ENCODE measurements at places on chromosomes 6 and 20.

- no peak for DNase-seq
Measured at GRCh38 chr6:139474145-139475108, 100.0 kb upstream of the CITED2 start.

DNA sequence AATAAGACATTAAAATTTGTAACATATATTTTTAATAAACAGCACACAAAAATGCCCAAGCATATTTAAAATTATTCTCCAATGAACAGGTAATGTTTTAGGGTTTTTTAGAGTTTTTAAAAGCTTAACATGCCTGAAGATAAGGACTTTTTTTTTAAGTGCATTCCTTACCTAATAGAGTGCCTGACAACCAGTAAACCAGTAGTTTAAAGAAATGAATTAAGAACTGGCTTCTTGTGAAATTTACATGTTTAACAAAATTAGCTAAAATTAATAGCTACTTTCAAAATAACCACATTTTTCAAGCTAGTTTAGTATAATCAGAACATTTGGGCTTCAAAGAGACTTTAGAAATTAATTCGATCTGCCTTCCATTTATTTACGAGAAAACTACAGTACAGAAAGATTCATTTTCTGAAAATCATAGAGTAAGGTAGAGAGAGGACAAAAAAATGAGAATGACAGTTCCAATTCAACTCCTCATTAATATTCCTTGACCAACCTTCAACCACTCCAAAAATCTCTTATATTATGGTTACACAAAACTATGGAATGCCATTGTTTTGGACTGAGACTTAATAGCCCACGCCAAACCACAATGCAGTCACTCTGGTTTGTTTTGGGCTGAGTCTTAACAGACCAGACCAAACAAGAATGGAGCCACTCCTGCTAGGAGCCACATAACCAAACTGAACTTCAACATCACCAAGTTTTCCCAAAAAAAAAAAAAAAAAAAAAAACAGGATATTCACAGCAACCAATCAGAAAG is 5.7 kb upstream of the PLN start:
- no peak for DNase-seq

DNA sequence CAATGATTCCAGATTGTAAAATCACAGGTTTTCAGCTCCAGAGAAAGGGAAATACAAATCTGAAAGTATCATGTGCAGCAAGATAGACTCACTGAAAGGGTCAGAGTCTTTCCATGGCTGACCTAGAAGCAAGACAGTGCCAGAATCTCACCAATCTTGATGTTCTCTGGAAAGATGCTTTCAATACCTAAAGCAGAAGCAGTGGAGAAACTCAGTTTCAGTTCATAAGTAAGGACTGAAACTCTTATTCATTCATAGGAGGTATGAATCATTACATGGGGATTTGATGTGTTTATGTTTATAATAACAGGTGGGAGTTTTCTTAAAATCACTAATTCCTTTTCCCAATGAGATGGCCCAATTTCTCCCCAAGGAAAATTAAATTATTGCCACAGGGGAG is 42.5 kb downstream of the SLC2A12 start:
- DNase-seq, result no peak

DNA sequence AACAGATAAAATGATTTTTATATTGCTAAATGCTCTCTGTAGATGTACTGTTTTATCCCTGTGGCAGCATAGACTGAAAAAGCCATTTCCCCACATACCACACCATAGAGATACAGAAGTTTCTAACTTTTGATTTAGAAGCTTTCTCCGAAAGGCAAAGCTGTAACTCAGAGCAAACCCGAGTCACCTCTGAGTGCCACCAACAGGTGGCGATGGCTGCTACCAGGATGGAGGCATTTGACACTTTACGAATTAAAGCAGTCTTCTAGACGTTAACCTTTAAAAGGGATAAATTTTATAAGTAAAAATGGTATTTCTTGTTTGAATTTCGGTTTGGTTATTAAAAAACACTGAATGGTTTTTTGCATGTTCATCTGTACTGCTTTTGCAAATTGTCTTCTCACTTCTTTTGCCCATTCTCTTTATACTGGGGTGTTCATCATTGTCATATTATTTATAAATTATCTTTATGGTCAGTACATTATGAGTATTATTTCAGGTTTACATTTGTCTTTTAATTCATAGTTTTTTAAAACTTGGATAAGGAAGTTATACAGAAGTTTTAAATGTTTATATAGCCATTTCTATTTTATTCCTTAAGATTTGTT is 201.0 kb upstream of the CEP162 start:
- DNase-seq, result peak; percentile 55

DNA sequence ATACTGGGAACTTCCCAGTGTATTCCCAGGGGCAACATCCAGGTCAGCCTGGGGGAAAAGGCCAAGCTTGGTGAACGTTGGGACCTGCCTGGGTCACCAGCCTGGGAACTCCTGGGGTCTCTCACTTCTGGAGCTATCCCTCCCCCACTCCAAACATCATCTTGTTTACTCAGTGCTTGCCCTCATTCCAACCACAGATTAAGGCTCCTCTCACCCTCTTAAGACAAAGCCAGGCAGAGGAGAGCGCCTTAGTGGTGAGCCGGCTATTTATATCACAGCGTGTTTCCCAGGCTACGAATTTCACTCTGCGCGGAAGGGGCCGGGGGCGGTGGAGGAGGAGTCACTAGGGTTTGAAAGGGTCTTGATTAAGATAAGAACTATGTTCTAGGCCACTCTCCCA is 12.1 kb downstream of the PRPH2 start:
- DNase-seq, result peak; percentile 16

- no peak for DNase-seq
Measured at GRCh38 chr6:56866917-56867522, 87.9 kb upstream of the BEND6 start.

DNA sequence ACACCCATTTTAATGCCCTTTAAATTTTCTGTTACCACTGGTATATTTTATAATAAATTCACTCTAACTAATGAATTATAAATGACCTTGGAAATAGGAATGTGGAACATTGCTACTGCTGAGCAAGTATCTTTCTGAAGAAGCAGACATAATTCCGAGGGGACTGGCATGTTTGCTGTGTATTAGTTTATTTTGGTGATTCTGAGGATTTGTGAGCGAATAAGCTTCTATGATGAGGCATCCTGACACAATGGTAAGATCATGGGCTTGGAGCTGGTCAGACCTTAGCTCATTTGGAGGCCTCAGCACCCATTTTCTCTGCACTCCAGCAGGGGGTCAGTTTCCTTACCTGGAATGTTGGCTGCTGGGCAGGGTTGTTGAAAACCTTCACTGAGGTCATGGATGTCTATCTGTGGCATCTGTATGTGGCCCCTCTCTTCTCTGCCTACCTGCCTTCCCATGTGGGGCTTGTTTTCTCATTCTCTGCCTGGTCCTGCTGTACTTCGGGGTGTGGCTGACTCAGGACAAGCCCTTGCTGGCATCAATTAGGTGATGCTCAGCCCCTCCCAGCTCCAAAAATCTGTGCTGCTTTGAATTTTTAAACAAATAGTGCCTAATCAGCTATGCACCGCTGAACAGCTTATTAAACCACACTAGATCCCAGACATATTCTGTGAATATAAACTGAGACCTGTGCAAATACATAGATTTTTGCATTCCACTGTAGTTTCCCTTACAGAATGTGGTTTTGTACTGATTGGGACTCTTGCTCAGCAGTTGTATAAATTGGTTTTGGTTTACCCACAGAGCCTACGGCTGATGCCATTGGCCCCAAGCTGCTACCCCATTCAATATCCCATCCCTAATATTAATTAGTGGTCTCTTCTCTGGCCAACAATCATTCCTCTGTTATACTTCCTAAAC is 10.7 kb downstream of the ARID1B start:
- no peak for DNase-seq

DNA sequence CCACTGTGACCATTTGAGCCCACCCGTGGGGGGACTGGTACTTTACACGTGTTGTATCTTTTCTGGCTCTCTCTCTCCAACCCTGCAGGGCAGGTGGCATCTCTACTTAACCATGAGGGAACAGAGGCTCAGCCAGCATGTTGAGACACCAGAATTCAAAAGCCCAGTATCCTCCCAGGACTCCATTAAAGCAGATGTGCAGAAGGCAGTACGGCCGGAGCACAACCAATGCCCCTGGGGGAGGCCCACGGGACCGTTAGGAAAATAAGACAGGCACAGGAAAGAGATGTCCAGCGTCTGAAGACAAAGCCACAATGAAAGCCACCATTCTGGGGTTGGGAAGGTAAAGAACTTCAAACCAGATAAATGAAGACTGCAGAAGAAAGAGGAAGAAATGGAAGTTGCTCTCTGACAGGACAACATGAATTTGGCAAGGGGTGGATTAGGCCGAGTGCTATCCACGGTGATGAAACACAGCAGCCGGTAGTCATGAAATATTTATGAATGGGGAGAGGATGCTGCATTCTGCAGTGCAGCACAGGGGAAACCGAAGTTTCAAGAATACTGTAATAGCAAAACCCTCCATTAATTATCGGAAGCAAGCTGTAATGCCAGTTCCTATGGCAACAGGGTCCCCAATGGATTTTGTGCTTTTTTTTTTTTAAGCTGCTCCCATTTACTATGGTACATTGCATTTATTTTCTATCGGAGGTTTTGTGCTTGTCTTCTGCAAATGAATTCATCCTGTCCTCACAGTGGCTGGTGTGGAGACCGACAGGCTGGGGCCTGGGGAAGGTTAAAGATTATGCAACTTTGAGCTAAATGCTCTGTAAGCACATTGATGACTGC is 179.4 kb downstream of the NRN1 start:
- no peak for DNase-seq

DNA sequence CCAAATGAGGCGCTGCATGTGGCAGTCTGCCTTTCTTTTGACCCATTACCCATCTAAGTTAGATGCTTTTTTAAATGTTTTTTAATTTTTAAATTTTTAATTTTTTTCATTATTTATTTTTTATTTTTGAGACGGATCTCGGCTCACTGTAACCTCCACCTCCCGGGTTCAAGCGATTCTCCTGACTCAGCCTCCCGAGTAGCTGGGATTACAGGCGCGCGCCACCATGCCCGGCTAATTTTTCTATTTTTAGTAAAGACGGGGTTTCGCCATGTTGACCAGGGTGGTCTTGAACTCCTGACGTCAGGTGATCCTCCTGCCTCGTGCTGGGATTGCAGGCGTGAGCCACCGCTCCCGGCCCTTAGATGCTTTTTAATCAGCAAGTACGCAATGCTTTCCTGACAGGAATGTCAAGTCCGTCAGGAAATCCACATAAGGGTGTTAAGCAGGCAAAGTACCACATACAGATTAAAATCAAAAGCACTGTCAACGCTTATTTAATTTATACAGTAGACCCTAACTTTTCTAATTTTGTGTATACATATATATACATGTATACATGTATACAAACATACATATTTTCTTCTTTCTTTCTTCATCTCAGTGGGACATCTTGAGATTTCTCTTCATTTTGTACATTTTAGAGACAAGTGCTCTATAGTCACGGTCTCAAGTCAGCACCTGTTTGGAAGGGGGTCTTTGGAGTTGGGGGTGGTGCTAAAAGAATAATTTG is 995 bp upstream of the GSTA4 start:
- DNase-seq, result peak; percentile 55

GRCh38 chr6:105691971-105692370 is 289.1 kb upstream of the PREP start:
- no peak for DNase-seq

DNA sequence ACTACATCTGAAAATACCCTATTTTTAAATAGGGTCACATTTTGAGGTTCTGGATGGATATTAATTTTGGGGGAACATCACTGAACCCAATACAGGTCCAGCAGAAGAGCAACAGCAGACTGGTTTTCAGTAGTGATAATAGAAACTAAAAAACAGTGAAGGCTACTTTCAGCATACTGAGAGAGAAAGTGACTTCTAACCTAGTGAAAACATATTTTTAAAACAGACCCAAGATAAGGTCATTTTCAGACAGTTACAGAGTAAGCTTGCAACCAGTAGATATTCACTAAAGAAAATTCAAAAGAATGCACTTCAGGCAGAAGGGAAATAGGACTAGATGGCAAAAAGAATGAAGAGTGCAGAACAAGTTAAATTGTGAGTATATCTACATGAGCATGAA is 42.0 kb upstream of the TMEM244 start:
- DNase-seq, result no peak

GRCh38 chr20:50110141-50111047 is 2.6 kb downstream of the UBE2V1 start:
- DNase-seq, result peak; percentile 84

- DNase-seq, result peak; percentile 20
Measured at GRCh38 chr6:45571159-45571558, 193.4 kb upstream of the SUPT3H start.

GRCh38 chr6:116888732-116889360 is 11.8 kb downstream of the RFX6 start:
- no peak for DNase-seq

DNA sequence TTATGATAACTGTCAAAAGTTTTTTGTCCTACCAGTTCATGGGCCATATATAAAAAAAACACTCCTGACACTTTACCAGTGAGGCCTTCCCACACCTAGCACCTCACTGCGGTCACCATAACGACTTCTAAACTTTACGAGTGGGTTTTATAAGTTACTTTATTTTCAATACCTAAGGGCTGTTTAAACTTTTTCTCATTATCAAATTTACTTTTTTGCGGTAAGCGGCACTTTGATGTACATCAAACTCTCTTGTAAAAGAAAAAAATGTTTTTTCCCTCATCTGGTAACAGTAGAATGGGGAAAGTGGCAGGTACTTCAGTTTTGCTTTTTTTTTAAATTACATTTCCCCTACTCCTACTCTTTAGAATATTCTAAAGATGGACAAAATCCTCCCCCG is 36.2 kb downstream of the FYN start:
- no peak for DNase-seq

- no peak for DNase-seq
Measured at GRCh38 chr20:45994761-45995493, 13.8 kb upstream of the MMP9 start.
